Stimulated activated CD4-positive, alpha-beta T cell treated with anti-CD3 and anti-CD28 coated beads, Interleukin-12 subunit alpha, Interleukin-12 subunit beta, amount 100 ng/mL, for 48 hours (primary cell): ENCODE measurements at places on chromosomes 6 and 20.

- no peak for DNase-seq
Observed at GRCh38 chr20:56322681-56323080, 36.1 kb upstream of the FAM210B start.

- DNase-seq = peak; percentile 57
Observed at GRCh38 chr6:111837641-111838500, 35.4 kb downstream of the FYN start.

- DNase-seq = no peak
Observed at GRCh38 chr20:33521461-33521860, 31.6 kb downstream of the CBFA2T2 start.

DNA sequence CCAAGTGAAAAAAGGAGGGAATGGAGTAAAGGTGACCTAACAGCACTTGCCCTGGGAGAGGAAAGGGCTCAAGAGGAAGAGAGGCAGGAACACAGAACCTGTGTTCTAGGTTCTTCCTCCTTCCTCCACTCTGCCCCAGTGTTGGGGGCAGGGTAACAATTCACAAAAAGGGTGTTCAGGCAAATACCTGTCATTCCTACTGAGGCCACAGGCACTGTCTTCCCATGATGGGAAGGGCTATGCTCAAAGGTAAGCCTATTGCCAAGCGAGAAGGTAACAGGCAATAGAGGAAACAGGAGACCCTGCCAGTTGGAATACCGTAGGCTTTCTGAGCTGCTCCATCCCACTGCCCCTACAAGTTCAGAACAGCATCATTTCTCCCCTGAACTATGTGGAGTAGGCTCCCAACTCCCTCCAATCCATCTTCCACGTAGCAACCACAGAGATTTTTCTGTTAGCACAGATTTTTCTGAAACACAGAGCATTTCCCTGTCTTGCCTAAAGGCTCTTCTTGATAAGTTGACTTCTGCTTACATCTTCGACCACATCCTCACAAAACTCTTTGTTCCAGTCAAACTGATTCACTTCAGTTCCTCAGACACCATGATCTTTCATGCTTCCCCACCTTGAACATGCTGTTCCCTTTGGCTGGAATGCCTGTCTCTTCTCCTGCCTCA, 2.7 kb downstream of the AGPAT1 start:
- no peak for DNase-seq

GRCh38 chr6:107318100-107318736, 141.1 kb downstream of the PDSS2 start:
- DNase-seq = no peak
